Kidney epithelial cell (primary cell): ENCODE measurements at places on chromosomes 4 and X.
A peak's percentile ranks its signal among the peaks of the same experiment; 100 is the strongest.

GRCh38 chr4:40918330-40918729, 168.6 kb downstream of the NSUN7 start:
- DNase-seq = no peak

- DNase-seq = no peak
Measured at GRCh38 chr4:5391492-5391891, 316.9 kb downstream of the EVC2 start.

- DNase-seq = no peak
Measured at GRCh38 chr4:143399113-143399949, 62.7 kb downstream of the GAB1 start.

- no peak for DNase-seq
Measured at GRCh38 chrX:111447298-111447697, 35.3 kb upstream of the DCX start.

DNA sequence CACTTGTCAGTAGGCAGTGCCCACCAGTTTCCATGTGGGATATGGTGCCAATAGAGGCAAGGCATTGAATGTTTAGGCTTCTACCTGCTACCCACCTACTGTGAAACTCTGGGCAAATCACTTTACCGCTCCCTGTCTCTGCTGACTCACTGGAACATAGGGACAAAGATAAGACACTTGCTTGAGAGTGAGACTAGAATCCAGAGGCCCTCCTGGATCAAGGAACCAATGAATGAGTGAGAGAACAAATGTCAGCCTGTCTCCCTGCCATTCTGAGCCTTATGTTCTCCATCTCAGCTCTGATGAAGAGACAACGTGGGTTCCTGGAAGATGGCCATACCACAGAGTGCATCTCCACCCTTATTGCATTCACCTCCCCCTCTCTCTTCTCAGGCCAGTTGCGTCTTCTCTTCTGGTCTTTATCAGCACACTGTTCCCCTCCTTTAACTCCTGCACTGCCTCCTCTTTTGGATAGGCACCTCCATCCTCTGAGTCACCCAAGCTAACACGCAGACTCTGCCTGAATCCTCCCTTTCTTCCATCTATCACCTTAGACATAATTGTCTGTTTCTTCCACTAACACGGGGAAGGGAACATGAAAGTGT, 15.4 kb upstream of the PRRG3 start:
- no peak for DNase-seq

DNA sequence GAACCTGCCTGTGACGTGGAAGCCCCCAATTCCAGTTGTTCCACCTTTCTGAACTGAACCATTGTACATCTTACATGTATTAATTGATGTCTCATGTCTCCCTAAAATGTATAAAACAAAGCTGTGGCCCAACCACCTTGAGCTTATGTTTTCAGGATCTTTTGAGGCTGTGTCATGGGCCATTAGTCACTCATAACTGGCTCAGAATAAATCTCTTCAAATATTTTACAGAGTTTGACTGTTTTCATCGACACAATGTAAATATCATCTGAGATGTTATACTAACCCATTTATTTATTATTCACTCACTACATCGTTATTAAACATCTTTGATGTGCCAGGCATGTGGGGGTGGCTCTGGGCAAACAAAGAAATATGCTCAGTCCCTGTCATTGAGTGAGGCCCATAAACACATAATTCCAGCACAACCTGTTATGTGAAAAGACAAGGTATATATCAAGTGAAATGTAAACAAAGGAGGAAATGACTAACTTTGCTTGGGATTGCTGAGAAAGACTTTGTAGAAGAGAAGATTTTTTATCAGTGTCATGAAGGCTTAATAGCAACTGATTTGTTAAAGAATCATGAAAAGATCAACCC, 34.5 kb upstream of the PPM1K start:
- DNase-seq = no peak

DNA sequence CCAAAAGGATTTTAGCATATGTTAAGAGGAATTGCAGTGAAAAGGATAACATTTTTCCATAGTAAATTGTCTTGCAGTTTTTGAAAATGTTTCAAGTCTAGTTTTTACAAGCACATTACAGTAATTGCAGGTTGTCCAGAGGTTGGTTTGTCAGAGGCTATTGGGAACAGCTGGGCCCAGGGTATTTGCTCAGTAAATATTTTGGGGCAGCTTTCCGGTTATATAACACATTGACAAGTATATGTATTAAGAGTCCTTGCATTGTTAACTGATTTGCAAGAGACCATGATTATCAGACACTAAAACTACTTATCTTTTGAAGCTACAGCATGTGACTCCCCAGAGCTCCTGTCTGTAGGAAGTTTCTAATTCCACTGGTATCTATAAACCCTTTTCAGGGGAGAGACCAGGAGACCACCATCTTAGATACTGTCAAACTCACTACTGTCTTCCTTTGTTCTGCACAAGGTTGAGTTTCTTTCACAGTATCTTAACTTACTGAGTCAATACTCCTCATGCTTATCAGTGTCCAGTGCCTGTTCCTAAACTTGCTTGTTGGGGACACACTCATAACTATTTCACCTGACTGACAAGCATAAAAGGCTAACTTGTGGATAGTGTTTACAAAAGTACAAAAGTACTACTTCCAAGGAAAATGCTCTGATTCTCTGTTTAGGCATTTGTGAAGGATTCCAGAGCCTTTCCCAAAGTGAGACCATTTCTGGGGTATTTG, 18.9 kb upstream of the RGN start:
- no peak for DNase-seq

- peak; percentile 14 for DNase-seq
Measured at GRCh38 chrX:24870143-24870542, 145.6 kb downstream of the ARX start.

GRCh38 chr4:169649545-169650226, 29.3 kb downstream of the CLCN3 start:
- no peak for DNase-seq

DNA sequence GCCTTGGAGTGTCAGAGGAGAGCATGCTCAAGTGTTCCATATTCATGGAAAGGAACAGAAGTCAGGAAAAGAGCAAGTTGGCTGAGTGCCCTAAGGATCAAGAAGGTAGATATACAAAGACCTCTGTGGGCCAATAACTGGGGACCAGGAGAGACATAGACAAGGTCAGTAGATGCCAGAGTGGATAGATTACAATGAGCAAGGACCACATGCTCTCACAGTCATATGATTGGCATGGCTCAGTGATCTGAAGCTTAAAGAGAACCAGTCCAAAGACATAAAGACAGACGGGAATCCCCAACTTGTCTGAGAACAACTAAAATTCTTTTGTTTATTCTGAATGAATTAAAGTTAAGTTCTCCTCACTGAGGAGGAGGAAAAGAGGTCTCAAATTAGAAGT, 289.7 kb downstream of the HS3ST1 start:
- DNase-seq = no peak

DNA sequence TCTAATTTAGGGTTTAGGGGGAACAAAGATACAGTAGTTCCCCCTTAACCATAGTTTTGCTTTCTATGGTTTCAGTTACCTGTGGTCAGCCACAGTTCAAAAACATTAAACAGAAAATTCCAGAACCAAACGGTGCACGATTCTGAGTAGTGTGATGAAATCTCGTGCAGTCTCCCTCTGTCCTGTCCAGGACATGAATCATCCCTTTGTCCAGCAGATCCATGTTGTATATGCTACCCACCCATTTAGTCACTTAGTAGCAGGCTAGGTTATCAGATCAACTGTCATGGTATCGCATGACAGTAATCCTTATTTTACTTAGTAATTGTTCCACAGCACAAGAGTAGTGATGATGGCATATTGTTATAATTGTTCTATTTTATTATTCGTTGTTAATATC, 556.1 kb downstream of the IL1RAPL1 start:
- no peak for DNase-seq

- no peak for DNase-seq
Measured at GRCh38 chrX:134551376-134552048, 91.5 kb downstream of the HPRT1 start.

DNA sequence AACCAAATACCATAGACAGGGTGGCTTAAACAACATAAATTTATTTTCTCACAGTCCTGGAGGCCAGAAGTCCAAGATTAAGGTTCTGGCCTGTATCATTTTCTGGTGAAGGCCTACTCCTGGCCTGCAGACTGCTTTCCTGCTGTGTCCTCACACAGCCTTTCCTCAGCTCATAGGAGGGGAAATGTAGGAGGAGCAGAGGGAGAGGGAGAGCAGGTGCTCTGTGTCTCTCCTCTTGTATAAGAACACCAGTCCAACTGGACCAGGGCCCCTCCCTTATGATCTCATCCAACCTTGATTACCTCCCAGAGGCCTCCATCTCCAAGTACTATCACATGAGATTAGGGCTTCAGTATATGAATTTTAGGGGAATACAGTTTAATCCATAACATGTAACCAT, 34.3 kb downstream of the RAPGEF2 start:
- no peak for DNase-seq

GRCh38 chr4:73603854-73604584, 16.2 kb downstream of the RASSF6 start:
- DNase-seq = no peak

GRCh38 chrX:2242326-2242725, 258.4 kb downstream of the DHRSX start:
- no peak for DNase-seq

DNA sequence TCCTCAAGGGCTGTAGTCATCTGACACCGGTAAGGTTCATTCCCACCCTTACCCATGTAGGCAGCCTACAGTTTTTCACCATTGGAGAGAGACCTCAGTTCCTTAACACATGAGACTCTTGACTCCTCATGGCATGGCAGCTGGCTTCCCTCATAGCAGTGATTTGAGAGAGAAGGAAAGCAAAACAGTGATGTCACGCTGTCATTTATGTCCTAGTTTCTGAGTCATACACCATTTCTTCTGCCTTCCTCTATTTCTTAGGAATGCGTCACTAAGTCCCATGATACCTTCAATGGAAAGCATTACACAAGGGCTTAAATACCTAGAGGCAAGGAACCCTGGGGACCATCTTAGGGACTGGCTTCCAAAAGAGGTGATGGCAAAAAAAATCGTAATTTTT, 226.1 kb downstream of the SPCS3 start:
- DNase-seq = peak; percentile 35

GRCh38 chr4:141898346-141898745, 262.0 kb downstream of the IL15 start:
- no peak for DNase-seq

DNA sequence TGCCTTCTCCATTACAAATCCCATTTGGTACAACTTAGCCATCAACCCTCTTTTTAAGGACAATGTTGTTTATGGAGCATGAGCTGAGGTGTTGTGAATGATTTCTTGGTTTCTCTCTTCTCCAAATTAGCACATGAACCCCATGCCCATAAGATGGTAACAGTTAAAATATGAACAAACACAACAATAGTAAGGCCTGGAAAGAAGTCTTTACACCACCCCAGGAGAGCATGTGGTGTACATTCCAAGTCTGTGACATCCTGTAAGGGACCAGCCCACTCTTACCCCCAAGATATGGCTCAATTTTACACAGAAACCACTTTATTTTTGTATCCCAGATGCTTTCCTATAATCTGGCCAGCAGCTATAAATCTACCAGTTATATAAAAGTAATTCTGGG, 226.1 kb downstream of the COX18 start:
- no peak for DNase-seq

GRCh38 chr4:144174401-144175067, 34.0 kb upstream of the GYPA start:
- no peak for DNase-seq

DNA sequence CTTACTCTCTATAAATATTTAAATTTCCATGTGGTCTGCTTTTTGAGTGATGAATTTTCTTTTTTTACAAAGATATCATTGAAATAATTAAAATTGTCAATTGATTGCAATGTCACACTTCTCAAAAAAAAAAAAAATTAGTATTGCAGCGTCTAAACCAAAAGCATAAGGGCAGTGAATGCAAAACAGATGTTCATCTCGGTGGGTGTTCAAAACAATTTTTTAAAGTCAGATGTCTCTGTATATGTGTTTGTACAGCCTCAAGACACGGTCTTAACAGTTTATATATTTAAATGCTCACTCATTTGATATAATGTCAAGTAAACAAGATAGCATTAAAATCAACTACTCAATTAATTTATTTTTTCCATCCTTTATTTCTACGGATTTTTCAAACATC, 52.3 kb downstream of the PALLD start:
- no peak for DNase-seq

DNA sequence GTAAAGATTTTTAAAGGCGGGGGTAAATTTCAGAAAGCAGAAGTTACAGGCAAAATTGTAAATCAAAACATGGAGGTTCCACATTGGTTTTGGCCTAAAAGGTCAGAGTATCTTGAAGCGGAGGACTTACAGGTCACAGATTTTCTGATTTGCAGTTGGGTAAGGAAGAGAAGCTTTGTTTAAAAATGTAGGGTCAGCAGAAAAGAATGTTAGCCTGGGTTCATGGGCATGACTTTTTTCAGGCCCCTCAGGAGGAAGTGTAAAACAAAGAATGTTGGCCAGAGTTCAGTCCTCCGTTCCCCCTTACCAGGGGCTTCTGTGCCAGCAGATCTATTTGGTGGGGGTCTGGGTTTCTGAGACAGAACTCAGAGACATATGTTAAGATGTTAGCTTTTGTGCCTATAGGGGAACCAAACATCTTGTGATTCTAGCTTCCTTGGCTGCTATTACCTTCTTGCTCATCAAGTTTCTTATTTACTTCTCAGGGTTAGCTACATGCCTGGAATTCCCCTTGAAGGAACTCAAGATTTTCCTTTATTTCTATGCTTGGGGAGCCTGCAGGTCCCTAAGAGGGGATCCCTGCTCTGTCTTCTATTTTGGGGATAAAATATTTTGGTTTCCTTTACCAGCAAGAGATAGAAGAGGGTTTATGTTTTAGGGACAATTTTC, 160.3 kb downstream of the ANK2 start:
- no peak for DNase-seq

GRCh38 chrX:119105826-119106225, 21.8 kb downstream of the KIAA1210 start:
- no peak for DNase-seq

DNA sequence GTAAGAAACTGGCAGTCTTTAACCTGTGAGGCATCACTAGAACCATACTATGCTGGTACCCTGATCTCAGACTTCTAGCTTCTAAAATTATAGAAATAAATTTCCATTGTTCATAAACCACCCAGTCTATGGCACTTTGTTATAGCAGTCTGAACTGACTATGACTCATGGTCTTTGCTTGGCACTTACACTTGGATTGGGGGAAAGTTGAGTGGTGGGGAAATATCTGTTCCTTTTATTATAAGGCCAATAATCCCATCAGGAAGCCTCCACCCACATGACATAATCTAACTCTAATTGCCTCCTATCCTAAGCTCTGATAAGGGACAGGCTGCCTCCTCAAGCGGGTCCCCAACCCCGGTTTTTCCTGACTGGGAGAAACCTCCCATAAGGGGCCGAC, 61.4 kb upstream of the PACRGL start:
- no peak for DNase-seq

- no peak for DNase-seq
Measured at GRCh38 chr4:150123087-150123486, 44.8 kb downstream of the DCLK2 start.

GRCh38 chrX:150599226-150599625, 30.8 kb downstream of the MTM1 start:
- DNase-seq = no peak

GRCh38 chr4:98939892-98940298, 11.0 kb upstream of the EIF4E start:
- no peak for DNase-seq
